Fibroblast of lung (primary cell): ENCODE measurements at places on chromosomes 13 and 19.

DNA sequence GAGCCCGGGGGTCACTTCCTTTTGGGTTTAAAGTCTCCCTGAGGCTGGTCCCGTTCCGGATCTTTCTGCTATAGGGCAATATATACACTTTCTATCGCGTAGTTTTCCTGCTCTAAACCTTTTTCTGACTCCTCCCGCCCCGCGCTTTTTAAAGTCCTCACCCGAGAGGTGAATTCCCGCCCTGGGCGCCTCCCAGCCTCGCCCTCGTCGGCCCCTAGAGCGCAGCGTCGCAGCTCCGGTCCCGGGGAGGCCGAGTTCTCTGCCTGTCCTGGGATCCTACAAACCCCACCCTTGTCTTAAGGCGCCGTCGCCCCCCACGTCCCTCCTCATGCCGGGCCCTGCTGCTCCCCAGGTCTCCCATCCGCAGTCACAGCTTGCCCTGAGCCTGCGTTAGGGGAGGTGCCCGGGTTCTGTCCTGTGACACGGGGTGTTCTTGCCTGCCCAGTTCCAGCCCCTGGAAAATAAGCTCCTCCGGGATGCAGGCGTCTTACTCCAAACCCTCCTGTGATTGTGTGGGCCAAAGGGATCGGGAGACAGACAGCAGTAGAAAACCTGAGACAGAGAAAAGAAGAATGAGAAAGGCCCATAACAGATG, 491 bp downstream of the ZNF525 start:
- no peak for DNase-seq

- DNase-seq = no peak
Measured at GRCh38 chr19:29620931-29621351, 14.9 kb downstream of the POP4 start.

GRCh38 chr13:40137400-40137799, 481.9 kb downstream of the COG6 start:
- no peak for DNase-seq

DNA sequence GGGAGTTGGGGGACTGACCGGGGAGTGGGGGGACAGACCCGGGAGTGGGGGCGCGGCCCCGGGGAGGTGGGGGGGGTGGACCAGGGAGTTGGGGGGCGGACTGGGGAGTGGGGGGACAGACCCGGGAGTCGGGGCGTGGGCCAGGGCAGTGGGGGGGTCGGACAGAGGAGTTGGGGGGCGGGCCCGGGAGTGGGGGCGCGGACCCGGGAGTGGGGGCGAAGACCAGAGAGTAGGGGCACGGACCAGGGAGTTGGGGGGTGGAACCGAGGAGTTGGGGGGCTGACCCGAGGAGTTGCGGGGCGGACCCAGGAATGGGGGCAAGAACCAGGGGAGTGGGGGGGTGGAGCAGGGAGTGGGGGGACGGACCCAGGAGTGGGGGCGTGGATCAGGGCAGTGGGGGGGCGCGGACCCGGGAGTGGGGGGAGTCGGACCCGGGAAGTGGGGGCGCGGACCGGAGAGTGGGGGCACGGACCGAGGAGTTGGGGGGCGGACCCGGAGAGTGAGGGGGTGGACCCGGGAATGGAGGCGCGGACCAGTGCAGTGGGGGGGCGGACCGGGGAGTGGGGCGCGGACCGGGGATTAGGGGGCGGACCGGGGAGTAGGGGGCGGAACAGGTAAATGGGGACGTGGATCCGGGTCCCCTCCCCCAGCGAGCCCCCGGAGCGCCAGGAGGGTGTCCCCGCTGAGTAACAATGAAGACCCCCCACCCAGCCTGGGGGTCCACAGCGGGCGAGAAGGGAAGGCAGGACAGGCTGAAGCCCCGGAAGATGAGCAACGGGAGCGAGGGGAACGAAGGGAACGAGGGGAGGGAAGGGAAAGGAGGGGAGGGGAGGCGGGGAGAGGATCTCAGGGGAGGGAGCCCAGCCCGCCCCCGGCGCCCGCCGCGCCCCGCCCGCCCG, 589 bp downstream of the R3HDM4 start:
- no peak for DNase-seq

GRCh38 chr13:114222461-114222968, 12.2 kb upstream of the CDC16 start:
- DNase-seq = peak; percentile 14

GRCh38 chr13:105611424-105611823, 924.0 kb downstream of the EFNB2 start:
- DNase-seq = peak; percentile 94

DNA sequence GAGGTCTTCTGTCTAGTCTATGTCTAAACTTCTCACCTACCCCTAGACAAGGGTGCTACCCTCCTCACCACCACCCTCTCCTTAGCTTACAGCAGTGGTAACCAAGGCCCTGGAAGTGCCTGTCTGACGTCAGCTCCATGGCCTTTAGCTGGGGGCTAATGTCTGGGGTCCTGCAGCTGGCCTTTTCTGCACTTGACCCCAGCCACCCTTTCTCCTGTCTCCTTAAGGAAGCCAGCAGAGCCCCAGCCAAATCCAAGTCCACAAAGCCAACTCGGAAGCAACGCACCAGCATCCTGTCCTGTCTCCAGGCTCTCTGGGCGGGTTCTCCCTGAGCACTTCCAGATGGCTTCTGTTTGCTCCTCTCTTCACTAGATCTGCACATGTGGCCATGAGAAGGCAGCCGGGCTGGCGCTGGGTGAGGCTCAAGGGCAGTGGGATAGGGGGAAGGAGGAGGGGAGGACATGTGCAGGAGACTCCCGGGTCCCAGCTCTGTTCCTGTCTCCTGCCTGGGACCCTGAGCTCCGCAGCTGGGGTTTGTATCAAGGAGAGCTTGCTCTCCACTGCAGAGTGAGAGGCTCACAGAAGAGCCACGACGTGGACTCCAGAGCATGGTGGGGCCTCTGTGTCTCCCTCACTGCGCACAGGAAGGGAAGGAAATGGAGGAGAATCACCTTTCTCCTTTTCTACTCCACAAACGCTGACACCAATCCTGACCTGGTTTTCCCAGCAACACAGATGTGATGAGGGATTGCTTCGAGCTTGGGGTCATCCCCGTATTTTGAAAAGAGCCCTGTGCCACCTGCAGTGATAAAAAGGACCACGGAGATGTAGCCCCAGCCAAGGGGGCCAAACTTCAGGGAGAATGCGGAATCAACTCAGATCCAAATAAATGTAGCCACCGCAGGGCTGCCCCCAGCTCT, 204.2 kb downstream of the USP12 start:
- DNase-seq = peak; percentile 59

GRCh38 chr13:70662231-70662940, 554.1 kb upstream of the KLHL1 start:
- no peak for DNase-seq

DNA sequence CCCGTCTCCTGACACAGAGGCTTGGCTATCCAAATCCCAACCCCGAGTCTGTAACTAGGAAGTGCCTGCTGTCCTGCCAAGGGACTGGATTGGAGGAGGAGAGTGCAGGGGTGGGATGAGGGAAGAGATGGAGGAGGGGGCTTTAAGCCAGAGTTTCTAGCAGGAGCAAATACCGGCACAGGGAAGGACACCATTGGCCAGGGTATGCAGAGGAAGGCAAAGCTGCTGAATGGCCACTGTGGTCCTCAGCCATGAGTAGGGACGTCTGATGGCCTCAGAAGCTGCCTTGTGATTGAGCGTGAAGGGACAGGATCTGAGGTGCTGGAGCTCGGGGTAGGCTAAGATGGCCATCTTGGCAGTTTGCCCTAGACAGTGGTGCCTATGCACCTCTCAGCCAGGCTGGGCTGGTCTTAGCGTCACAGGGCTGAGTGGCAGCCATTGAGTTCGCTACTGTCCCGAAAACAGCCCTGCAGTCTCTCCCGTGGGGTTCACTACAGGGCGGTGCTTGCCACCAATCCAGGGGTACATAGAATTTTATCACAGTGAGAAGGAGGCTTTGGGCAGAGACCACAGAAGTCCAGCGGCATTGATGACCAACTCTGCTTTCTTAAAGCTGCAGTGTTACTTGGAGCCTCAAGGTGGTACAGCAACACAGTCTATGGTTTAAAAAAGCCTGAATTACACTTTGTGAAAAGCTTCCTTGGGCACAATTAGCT, 61.8 kb downstream of the AKAP11 start:
- peak; percentile 71 for DNase-seq

- DNase-seq = no peak
Measured at GRCh38 chr13:98678741-98679140, 73.7 kb downstream of the SLC15A1 start.

DNA sequence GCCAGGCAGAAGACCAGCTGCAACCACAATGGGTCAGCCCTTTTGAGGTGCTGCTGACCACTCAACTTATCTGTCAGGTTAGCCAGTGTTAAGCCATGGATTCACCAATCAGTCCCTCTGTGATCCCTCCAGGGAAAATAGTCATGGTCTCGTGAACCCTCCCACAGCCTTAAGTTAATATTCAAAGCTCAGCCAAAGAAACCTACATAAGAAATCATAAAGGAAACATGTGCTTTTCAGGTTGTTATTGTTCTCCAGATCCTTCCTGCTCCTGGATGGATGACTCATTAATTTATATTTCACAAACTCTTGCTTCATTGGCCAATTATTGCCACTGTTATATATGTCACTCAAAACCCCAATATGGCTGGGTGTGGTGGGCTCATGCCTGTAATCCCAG, 161.9 kb downstream of the B3GLCT start:
- DNase-seq = no peak

GRCh38 chr19:39825093-39825463, 8.9 kb downstream of the DYRK1B start:
- no peak for DNase-seq

GRCh38 chr19:4043401-4043800, 23.3 kb downstream of the ZBTB7A start:
- no peak for DNase-seq

GRCh38 chr19:46494146-46494940, 1.3 kb downstream of the PNMA8B start:
- no peak for DNase-seq

- no peak for DNase-seq
Measured at GRCh38 chr19:44748426-44749254, at the start of gene BCL3. Gene BCL3, plus strand, starts transcription at chr19:44748708. Its CDS starts 83 bp downstream, at chr19:44748791.

DNA sequence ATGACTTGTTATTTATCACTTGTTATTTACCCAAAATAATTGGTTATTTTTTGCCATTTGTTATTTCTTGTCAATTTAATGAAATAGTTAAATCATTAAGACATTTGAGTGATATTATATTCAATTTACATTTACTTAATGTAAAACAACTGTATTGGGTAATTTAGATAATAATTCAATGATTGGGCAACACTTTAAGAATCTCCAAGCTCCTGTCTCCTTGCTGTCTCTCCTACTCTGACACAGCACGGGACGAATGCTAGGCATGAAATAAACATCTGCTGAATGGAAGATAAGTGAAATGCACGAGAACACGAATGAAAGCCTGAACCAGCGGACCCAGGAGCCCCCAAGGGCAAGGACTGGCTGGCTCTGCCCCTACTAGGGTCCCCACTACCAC, 5.7 kb upstream of the PPP6R1 start:
- no peak for DNase-seq

GRCh38 chr19:50778906-50779430, 8.7 kb downstream of the GPR32 start:
- DNase-seq = no peak

- no peak for DNase-seq
Measured at GRCh38 chr13:100895651-100896050, 221.1 kb upstream of the TMTC4 start.

- peak; percentile 40 for DNase-seq
Measured at GRCh38 chr19:48806818-48807589, 3.8 kb downstream of the BCAT2 start.

- peak; percentile 39 for DNase-seq
Measured at GRCh38 chr13:51519771-51520216, 64.5 kb upstream of the WDFY2 start.

DNA sequence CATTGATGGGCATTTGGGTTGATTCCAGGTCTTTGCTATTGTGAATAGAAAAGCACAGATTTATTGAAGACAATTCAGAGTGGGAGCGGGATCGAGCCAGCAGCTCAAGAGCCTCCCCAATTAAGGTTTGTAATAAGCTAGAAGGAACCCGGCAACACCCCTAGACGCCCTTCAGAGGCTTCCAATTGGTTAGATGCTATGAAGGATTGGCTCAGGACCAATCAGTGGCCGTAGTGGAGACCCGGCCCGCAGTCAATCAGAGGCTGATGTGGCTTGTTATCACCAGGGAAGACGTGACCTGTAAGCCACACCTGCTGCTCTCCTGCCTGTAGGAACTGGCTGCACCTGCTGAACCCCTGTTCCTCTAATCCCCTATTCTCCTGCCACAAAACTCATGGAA, 14.6 kb downstream of the SIGLEC11 start:
- no peak for DNase-seq

DNA sequence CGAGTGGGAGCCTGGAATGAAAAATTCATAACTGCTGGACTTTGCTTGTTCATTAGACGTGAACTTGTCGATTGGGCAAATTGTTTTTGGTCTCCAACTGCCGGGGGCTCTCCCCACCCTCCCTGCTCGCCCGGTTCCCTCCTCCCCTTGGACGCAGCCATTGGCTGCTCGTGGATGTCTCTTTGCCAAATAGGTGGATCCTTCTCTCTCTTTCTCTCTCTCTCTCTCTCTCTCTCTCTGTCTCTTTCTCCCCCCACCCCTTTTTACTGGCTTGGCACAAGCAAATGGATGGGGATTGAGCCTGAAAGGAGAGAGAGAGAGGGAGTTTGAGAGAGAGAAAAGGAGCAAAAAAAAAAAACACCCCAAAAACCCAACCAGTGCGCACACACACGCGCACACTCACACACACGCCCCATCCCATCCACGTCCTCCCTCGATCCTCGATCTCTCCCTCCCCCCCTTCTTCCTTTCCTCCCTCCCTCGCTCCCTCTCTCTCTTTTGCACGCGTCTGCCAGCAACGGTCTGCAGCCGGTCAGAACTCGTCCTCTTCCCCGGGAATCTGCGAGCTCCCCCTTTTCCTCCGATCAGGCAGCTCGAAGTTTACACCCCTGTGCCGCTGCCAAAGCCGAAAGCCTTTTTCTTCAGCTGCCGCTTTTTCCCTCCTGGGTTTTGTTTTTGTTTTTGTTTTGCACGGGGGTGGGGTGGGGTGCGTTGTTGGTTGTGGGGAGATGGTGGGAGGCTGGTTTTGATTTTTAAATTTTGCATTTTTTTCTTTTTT, 27.8 kb downstream of the NFIX start:
- peak; percentile 98 for DNase-seq

GRCh38 chr13:103277959-103278694, 211.9 kb upstream of the SLC10A2 start:
- DNase-seq = no peak

DNA sequence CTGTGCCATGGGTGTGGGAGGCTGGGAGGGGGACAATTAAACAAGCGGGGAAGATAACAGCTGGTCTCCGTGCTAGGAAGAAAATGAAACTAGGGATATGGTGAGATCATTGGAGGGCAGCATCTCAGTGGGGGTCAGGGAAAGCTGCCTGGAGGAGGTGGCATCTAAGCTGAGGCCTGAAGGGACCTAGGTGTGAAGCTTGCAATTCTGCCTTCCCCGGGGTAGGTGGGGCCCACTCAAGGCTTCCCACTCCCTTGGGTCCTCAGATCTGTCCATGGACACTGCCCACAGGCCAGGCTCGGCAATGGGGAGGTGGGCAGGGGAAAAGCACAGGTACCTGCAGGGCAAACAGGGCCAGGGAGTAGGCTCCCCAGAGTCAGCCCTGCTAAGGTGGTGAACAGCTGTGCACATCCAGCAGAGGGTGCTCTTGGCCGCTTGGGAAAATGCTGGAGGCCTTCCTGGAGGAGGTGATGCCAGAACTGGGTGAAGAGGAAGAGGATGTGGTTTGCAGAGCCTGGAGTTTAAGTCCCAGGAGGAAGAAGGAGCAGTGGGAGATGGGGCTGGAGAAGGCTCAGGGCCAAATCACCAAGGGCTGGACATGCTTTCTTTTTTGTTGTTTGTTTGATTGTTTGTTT, 25.7 kb upstream of the CCNE1 start:
- DNase-seq = no peak

GRCh38 chr19:46189971-46190888, 39.3 kb upstream of the IGFL1 start:
- no peak for DNase-seq

GRCh38 chr19:5772416-5772815, 12.1 kb downstream of the PRR22 start:
- no peak for DNase-seq
